ENCODE measurements at places on chromosomes 13 and 19.

- DNase-seq: no peak
These were observed 117.8 kb upstream of the IRS2 start for GRCh38 chr13:109904218-109904617.

- no peak for DNase-seq
These were observed 5.7 kb downstream of the ZNF558 start for GRCh38 chr19:8826371-8826770.

DNA sequence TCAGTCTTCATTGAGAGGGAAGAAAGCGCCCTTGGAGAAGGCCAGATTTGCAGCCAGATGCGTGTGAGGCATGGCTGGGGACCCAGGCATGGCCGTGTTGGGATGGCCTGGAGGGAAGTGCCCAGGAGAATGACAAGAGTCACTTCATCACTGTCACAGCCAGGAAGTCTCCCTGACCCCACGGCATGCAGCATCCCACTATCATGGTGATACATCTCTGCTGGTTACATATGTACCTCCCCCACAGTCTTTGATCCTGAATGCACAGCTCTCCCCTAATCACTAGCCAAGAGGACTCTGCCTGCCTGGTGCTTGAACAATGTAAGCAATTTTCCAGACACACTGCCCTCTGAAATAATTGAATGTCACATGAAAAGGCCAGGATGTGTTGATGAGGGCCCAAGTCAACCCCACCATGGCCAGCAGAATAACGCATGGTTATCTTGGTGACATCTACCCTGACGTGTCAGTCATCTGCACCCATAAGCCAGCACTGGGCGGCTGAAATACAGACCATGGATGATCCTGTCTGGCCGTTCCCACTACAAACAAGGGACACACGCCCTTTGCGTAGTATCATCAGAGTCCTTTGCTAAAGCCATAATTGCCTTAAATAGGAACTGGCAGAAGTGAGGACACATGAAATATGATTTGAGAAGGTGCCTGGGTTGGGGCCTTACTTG, 149.7 kb upstream of the SPACA7 start:
- DNase-seq: no peak

DNA sequence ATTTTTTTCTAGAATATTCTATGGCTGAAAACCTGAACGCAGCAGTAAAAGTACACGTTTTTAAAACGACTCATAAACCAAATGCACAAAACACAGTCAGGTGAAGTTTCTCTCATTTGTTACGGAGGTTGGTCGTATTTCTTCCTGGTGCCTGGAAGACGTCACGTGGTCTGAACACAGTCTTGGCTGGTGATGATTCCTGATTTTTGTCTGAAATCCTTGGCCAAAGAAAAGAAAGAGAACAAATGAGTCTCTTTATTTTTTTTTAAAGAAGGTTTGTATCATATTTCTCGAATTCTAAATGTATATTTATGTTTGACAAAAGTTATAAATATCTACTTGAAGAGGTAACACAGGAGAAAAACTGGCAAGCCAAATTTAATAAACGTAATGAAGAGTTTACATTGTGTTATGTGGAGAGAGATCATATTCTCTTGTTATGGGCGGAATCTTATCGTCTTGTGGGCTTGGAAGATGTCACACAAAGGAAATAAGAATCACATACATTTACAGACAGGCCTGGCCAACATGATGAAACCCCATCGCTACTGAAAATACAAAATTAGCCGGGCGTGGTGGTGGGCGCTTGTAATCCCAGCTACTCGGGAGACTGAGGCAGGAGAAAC, 10.0 kb upstream of the PNMA8A start:
- no peak for DNase-seq

GRCh38 chr13:44819772-44820171, 169.5 kb downstream of the NUFIP1 start:
- DNase-seq: no peak

GRCh38 chr19:32023564-32023832, 321.9 kb upstream of the ZNF507 start:
- DNase-seq: no peak

GRCh38 chr13:19927117-19927748, 31.3 kb upstream of the ZMYM2 start:
- no peak for DNase-seq

DNA sequence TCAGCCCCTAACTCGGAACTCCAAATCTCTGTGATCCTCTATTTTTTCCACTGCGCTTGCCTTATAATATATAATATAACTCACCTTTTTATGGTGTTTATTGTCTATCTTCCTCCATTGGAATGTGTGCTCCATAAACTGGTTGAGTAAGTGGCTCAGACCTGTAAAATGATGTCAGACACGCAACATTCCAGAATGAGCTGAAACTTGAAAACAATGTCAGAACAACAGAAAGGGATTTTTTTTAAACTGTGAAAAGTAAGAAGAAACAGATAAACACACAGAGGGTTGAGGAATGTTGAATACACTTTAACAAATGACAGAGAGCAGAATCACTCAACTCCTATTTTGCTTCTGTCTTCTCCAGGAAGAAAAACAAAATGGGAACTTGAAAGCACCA, 19.1 kb upstream of the FAM216B start:
- DNase-seq: no peak
